A549 treated with AZD2906 at 1 μM for 4 hours (cell line): ENCODE measurements at places on chromosomes 1 and 21. TPM values are rescaled to one million over a fixed set of nuclear protein-coding genes. Genes with fewer than 3 reads are reported as not detected.

The PTGS2 gene
- total RNA-seq, result 3.4 to 5.3 TPM (median 5.1 TPM) in 5 replicates

The RWDD3 gene
- 9.4 to 11.2 TPM (median 9.9 TPM) in 5 replicates for total RNA-seq

The ASTN1 gene
- not detected in 5 replicates for total RNA-seq

The SDF4 gene
- total RNA-seq, result 109 to 135 TPM (median 131 TPM) in 5 replicates

The NFYC gene
- total RNA-seq, result 35.8 to 37.7 TPM (median 36.6 TPM) in 5 replicates

The ANGPTL3 gene
- total RNA-seq, result not detected in 5 replicates

The LYST gene
- total RNA-seq, result 3.0 to 4.3 TPM (median 4.0 TPM) in 5 replicates
